NCI-H1092 (cell line): ENCODE measurements at places on chromosomes 2 and 18.

DNA sequence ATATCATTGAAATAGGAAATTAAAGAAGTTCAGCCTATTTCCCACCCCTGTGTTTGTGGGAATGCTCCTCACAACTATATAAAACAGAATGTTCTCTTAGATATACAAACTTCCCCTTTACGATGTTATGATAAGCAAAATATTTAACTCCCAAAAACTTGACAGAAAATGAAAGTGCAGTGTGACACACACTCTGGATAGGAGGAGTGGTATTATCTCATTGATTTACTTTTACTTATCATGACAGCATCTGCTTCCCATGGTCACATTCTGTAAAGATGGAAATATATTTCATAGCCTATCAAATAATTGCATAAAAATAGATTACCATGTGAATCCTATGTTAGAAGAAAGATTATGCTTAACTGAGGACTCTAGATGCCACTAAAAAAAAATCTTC lies 96.6 kb upstream of the STK17B start:
- no peak for DNase-seq

DNA sequence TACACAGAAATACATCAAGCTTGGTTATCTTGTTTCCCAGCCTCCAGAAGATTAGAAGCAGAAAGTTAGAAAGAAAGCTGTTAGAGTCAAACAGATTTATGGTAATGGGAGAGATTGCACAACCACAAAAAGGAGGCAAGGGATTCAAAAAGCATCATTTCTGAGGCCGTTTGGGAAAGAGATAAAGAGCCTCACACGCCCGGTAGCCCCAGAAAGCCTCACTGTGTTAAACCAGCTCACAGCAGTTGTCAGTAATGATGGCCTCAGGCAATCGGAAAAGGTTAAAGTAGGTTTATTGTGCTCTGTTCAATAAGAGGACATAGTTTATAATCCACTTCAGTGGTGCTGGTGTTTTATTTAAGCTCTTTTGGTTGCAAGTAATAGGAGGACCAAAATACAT lies 111.3 kb downstream of the DCC start:
- DNase-seq: no peak

DNA sequence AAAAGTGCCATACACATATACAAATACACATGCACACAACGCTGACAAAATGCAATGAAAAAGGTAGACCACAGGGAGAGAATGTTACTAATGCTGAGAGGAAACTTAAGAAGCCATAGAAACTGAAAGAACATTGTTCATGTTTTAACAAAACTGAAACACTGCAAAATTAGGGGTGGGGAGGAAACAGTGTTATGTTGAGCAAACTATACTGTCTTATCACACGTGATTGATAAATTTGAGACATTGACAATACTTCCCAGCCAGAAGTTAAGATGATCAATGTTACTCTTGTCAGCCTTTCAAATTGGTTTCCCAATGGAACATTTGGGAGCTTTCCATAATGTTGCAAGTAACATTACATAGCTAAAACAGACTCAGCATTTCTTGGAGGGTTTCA lies 165.5 kb downstream of the L3MBTL4 start:
- no peak for DNase-seq

DNA sequence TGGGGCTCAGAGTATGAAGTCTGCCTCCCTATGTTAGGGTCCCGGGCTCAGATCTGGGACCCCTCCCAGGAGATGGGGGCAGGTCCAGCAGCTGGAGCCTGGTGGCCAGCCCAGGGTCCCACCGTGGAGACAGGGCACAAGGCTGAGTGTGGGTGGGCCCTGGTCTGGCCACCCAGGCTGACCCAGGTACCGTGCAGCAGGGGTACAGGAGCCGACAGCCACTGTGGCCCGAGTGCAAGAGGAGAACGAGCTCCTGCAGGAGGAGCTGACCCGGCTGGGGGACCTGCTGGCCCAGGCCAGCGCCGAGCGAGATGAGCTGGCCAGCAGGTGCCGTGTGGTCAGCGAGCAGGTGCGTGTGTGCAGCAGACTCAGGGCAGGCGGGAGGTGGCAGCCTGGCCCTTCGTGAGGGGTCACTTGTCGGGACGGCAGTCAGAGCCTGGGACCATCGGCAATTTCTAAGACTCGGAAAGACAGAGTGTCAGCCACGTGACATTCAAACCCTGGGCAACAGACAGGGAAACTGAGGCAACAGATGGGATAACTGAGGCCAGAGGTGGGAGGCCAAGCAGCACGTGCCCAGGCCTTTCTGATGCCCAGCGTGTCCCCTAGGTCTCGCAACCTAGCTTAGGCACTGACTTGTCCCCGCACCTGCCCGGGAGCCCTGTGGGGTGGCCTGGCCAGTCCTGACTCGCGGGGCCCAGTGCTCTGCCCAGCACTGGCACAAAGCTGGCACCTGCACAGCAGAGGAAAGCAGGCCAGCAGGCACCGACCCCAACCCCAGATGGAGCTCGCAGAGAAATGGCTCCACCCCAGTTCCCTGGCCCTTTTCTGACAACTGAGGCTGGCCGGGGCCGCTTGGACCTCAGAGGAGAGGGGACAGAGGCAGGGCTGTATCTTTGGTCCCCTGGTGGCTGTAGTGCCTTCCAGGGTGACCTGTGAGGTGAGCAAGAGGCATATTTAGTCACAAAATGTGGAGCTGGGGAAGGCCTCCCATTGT lies 13.9 kb downstream of the CROCC2 start:
- DNase-seq: no peak

DNA sequence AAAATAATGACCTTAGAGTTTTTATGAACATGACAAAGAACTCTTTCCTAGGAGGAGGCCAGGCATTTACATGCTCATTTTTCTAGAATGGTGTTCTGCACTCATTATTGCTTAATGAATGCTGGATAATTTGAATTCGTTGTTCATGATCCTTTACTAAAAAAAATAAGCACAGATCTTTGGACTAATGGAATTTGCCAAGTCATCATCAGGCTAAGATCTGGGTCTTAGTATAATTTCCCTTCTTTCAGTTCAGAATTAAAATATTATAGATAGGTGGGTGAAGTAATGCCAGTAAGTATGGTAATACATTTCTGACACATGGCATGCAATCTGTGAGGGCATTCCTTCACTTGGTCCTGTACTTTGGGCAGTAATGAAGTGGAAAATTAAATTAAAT lies 143.8 kb upstream of the AQP4 start:
- no peak for DNase-seq

DNA sequence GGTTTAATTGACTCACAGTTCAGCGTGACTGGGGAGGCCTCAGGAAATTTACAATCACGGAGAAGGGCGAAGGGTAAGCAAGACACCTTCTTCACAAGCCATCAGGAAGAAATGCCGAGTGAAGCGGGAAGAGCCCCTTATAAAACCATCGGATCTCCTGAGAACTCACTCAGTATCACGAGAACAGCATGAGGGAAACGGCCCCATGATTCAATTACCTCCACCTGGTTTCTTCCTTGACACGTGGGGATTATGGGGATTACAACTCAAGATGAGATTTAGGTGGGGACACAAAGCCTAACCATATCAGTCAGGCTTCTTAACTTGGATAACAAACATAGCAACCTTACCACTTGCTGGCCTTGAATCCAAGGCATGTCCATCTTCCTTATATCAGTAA lies 289.0 kb upstream of the STON1 start:
- DNase-seq: no peak

- DNase-seq: no peak
These were observed at the start of gene AFF3 for GRCh38 chr2:100142393-100142792. Gene AFF3, minus strand, starts transcription at chr2:100142590. Its CDS starts 38,136 bp downstream, at chr2:100104454.

GRCh38 chr18:2855560-2856350 lies 8.9 kb downstream of the EMILIN2 start:
- DNase-seq: no peak

DNA sequence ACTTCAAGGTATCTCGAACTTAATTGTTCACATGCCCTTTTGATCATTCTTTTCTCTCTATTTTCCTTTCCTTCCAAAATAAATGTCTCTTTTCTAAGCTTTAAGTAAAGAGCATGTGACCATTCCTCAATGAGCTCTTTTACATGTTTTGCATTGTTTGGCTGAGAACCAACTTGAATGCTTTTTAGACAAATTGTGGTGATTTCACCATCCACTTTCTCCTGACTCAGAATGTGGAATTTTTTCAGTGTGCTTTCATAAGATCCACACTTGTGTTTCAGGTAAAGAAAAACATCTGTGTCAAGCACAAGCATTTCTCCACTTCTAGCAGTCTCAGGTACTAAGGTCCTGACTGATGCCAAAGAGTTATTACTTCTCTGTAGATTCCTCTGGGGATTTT lies 10.7 kb downstream of the RBM43 start:
- DNase-seq: no peak

GRCh38 chr2:179460181-179460929 lies 195.7 kb upstream of the SESTD1 start:
- no peak for DNase-seq
